ENCODE measurements at places on chromosomes 7 and 10. TPM values are rescaled to one million over a fixed set of nuclear protein-coding genes. Genes with fewer than 3 reads are reported as not detected.

SEC31B gene
- 7.4 TPM for total RNA-seq

CPVL gene
- total RNA-seq = not detected

GRCh38 chr7:41900532-41900931 is 197.6 kb upstream of the INHBA start:
- H3K4me1 ChIP-seq = no peaks in the 10 kb centered on the region
- H3K36me3 ChIP-seq = no peaks in the 10 kb centered on the region
- no peak overlapping the region for H3K4me3 ChIP-seq
- no peaks in the 10 kb centered on the region for H3K27me3 ChIP-seq

DNA sequence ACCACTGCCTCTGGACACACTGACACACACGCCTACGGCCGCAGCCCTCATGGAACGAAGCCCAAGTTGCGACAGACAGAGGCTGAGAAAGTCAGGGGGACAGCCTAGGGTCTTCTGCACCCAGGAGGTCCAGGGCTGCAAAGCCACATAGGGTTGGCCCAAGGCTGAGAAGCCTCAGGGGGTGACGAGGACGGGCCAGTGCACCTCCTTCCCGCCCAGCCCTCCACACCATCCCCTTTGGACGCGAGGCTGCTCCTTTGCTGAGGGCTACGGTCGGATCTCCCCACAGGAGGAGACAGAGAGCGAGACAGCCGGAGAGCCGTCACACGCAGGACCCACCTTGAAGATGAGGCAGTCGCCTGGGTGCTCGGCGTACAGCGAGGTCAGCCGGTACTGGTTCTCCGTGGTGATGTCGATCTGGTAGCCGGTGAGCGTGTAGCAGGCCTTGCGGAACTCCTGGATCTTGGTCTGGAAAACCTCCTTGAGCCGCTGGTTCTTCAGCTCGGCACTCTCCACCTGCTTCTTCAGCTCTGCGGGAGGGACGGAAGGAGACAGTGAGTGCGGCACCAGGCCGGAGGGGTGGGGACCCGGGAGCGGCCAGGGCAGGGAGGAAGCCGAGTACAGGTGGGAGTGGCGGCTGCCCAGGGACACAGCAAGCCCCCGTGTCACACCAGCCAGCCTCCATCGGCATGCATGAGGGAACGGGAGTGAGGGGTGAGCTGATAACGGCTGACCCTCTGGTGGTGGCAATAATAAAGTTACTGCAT is 228.0 kb downstream of the ELFN1 start:
- H3K4me1 ChIP-seq = no peaks in the 10 kb centered on the region
- H3K36me3 ChIP-seq = no peaks in the 10 kb centered on the region
- no peak for DNase-seq
- no peak overlapping the region for H3K27ac ChIP-seq

LRRC4 gene
- total RNA-seq = 0.39 TPM

VIPR2 gene
- not detected for total RNA-seq

DNA sequence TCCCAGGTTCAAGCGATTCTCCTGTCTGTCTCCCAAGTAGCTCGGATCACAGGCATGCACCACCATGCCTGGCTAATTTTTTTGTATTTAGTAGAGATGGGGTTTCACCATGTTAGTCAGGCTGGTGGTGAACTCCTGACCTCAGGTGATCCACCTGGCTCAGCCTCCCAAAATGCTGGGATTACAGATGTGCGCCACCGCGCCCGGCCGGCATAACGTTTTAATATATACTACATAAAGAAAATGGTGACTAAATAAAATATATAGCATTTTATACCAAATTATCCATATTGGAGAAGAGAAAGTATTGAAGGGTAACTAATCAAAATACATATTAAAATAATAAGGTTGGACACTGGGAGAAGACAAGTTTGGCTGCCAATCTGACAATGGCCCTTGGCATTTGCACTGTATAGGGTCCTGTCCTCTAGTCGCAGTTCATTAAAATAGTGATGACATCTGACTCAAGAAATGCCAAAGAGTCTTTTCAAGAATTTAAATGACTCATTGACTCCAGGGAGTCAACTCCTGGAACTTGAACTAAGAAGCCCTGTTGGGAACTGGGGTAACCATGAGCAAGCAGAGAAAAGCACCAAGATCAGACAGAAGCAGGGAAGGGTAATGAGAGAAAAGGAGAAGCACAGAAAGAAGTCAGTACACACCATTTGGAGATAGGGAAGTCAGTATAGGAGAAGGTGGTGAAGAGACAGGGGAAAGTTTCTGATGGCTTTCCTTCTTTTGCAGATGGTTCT is 91.1 kb downstream of the CH25H start:
- no peaks in the 10 kb centered on the region for H3K4me1 ChIP-seq
- no peaks in the 10 kb centered on the region for H3K27me3 ChIP-seq
- H3K4me3 ChIP-seq = no peak overlapping the region

- no peak overlapping the region for H3K4me3 ChIP-seq
- H3K27ac ChIP-seq = no peak overlapping the region
- H3K4me1 ChIP-seq = no peaks in the 10 kb centered on the region
- H3K36me3 ChIP-seq = no peaks in the 10 kb centered on the region
Observed at GRCh38 chr7:151776876-151777494, 99.9 kb downstream of the PRKAG2 start.

SUMF2 gene
- 305 TPM for total RNA-seq

- H3K4me3 ChIP-seq = no peak overlapping the region
- H3K27me3 ChIP-seq = no peaks in the 10 kb centered on the region
- no peak for DNase-seq
- no peaks in the 10 kb centered on the region for H3K36me3 ChIP-seq
Observed at GRCh38 chr10:122503886-122504609, 42.7 kb downstream of the HTRA1 start.

CRPPA gene
- 8.0 TPM for total RNA-seq

- no peaks in the 10 kb centered on the region for H3K36me3 ChIP-seq
- no peaks in the 10 kb centered on the region for H3K27me3 ChIP-seq
- no peak overlapping the region for H3K4me3 ChIP-seq
- no peak for DNase-seq
- no peak overlapping the region for H3K27ac ChIP-seq
Observed at GRCh38 chr10:106216085-106216484, 948.4 kb downstream of the SORCS1 start.

GRCh38 chr10:100774223-100774622 is 28.8 kb downstream of the PAX2 start:
- H3K36me3 ChIP-seq = no peaks in the 10 kb centered on the region
- DNase-seq = no peak
- no peak overlapping the region for H3K27ac ChIP-seq
- no peak overlapping the region for H3K4me3 ChIP-seq
- peaks cover 86% of the 10 kb centered on the region for H3K27me3 ChIP-seq
- H3K4me1 ChIP-seq = no peaks in the 10 kb centered on the region

CDK14 gene
- total RNA-seq = 41.6 TPM

DNA sequence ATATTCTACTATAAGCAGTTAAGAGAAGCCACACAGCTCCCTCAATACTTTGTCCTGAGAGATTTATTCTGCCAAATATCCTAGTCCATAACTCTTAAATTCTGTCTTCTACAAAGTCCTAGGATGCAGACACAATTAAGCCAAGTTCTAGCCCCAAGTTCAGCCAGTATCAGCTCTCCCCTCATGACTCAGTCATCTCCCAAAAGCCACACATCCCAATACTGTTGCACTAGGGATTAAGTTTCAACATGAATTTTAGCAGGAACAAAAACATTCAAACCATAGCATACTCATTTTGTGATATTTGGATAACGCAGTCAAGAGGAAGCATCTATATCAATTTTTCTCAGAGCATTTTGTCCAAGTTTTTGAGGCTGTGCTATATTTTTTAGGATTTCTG is 277.4 kb downstream of the FZD1 start:
- H3K4me1 ChIP-seq = no peaks in the 10 kb centered on the region
- no peak overlapping the region for H3K4me3 ChIP-seq
- no peak overlapping the region for H3K27ac ChIP-seq
- no peaks in the 10 kb centered on the region for H3K36me3 ChIP-seq
- no peaks in the 10 kb centered on the region for H3K27me3 ChIP-seq

DNA sequence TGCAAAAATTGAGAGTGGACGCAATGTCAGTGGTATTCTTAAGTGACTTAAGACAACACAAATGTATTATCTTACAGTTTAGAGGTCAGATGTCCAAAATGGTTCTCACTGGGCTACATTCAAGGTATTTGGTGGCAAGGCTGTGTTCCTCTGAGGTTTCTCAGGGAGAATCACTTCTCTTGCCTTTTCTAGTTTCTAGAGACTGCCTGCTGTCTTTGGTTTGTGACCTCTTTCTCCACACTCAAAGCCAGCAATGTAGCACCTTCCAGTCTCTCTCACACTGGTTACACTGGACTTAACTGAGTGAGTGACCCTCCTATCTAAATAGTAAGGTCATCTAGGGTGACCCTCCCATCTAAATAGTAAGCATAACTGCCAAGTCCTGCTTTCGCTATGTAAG is 613.2 kb upstream of the COBL start:
- H3K4me1 ChIP-seq = no peaks in the 10 kb centered on the region
- H3K27ac ChIP-seq = no peak overlapping the region
- no peaks in the 10 kb centered on the region for H3K36me3 ChIP-seq
- H3K4me3 ChIP-seq = no peak overlapping the region
- no peak for DNase-seq

EEF1AKMT2 gene
- total RNA-seq = 18.4 TPM

- H3K36me3 ChIP-seq = 0 out of 2 replicates have a peak, but pooled peaks cover 5% of the 10 kb centered on the region
- no peak for DNase-seq
- no peak overlapping the region for H3K4me3 ChIP-seq
- H3K27ac ChIP-seq = no peak overlapping the region
- H3K4me1 ChIP-seq = no peaks in the 10 kb centered on the region
Observed at GRCh38 chr10:72425133-72425532, 70.4 kb upstream of the DNAJB12 start.

FGFBP3 gene
- 0.68 TPM for total RNA-seq

FAM237B gene
- not detected for total RNA-seq

- H3K4me1 ChIP-seq = peaks cover 60% of the 10 kb centered on the region
- H3K27me3 ChIP-seq = no peaks in the 10 kb centered on the region
- H3K4me3 ChIP-seq = peak overlapping the region; percentile 97
- no peak for DNase-seq
Observed at GRCh38 chr7:116526897-116527296, 2.1 kb downstream of the CAV1 start.

DNA2 gene
- total RNA-seq = 33.4 TPM

CUBN gene
- 0.07 TPM for total RNA-seq

GFRA1 gene
- 0.11 TPM for total RNA-seq

GRCh38 chr7:99944497-99945070 is 15.2 kb upstream of the GJC3 start:
- peaks cover 42% of the 10 kb centered on the region for H3K27me3 ChIP-seq
- H3K4me3 ChIP-seq = no peak overlapping the region
- no peaks in the 10 kb centered on the region for H3K4me1 ChIP-seq
- H3K36me3 ChIP-seq = no peaks in the 10 kb centered on the region
- H3K27ac ChIP-seq = no peak overlapping the region

GPR141 gene
- not detected for total RNA-seq

DNA sequence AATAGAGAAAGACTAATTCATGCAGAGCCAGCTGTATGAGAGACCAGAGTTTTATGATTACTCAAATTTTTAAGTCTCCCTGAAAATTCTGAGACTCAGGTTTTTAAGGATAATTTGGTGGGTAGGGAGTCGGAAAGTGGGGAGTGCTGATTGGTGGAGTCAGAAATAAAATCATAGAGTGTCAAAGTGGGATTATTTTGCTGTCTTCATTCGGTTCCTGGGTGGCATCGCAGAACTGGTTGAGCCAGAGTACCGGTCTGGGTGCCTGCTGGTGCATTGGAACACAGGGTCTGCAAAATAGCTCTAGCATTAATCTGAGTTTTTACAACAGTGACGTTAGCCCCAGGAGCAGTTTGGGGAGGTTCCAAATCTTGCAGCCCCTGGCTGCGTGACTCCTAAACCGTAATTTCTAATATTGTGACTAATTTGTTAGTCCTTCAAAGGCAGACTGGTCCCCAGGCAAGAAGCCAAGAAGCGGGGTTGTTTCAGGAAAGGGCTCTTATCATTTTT is 32.4 kb downstream of the GPRIN2 start:
- no peaks in the 10 kb centered on the region for H3K27me3 ChIP-seq
- peak; percentile 81 for DNase-seq
- peak overlapping the region; percentile 87 for H3K27ac ChIP-seq
- H3K4me1 ChIP-seq = peaks cover 39% of the 10 kb centered on the region
